ENCODE measurements at places on chromosomes 5 and 9.

- no peak for DNase-seq
Observed at GRCh38 chr5:16669776-16670175, 53.0 kb upstream of the RETREG1 start.

- DNase-seq, result no peak
Observed at GRCh38 chr9:133641396-133641655, 5.2 kb downstream of the DBH start.

GRCh38 chr9:105418588-105419500, 29.0 kb upstream of the FSD1L start:
- no peak for DNase-seq

DNA sequence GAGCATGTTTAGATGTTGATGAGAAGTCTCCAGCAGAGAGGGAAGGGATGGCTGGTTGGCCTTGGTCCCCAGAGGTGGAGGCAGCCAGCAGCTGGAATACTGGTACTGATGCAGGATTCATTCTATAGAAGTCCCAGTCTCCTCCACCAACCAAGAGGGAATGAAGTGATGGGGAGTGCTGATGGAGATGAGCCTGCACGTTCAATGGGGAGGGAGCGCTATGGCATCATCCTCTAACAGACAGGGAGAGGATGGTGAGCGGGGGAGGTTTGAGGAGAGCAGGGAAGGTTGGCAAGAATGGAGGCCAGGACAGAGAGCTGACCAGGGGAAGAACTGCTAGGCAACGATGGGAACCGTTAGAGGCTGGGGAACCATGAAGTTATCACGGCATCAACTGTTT, 159.8 kb upstream of the MVB12B start:
- no peak for DNase-seq

DNA sequence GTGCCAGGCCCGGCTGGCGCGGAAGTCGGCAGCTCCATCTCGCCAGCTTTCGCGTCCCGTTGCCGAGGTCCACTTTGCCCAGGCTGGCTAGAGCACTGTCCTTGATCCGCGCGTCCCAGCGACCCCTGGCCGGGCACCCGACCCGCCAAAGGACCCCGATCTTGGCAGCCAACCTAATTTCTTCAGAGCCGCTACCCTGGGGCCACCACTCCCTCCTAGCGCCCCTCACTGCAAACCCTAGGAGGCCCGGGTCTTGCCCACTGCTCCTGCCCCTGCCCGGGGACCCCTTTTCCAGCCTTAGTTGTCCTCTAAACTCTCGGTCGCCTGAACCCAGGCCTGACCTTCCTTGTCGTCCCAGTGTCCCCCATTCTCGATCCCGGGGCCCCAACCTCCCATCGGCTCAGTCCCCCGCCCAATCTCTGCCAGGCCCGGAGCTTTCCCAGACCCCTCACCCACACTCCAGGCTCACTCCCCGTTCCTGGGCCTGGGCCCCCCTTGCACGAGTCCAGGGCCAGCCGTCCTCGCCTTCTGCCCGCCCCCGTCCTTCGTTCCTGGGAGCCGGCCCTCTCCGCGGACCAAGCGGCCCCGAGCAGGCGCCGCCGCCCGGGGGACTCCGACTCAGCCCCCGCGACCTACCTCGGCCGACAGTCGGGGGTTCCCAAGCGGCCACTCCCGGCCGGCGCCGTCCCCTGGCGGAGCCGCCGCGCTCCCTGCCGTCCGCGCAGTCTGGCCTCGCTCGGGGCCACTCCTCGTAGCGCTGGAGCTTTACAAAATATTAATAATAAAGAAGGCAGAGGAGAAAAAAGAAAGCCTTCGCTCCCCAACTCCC, 701 bp upstream of the LMX1B start:
- no peak for DNase-seq

DNA sequence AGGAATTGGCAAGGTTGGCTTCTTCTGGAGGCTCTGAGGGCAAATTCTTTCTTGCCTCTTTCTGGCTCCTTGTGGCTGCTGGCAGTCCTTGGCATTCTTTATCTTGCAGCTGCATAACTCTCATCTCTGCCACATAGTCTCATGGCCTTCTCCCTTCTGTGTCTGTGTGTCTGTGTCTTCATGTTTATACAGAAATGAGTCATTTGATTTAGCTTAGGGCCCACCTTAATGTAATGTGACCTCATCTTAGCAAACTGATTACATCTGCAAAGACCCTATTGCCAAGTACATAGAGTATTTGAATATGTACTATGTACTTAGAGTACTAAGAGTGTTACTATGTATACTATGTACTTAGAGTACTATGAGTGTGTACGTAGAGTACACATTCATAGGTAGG, 122.5 kb downstream of the RFK start:
- no peak for DNase-seq
